ENCODE measurements at places on chromosomes 16 and 17.

DNA sequence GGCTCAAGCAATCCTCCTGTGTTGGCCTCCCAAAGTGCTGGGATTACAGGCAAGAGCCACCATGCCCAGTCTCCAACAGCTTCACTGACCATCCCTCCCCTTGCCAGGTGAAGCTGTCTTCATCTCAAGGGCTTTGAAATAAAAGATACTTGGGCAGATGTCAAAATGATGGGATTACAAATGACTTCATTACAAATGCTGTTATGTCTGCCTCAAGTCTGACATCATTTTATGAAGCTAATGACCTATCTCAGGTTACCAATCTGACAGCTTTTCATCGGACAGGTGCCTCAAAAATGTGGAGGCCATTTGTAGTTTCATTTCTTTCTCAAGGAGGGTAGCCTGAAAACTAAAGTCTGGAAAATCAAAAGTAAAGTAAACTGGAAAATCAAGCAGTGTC lies 323.7 kb upstream of the TBX2 start:
- no peak for DNase-seq

DNA sequence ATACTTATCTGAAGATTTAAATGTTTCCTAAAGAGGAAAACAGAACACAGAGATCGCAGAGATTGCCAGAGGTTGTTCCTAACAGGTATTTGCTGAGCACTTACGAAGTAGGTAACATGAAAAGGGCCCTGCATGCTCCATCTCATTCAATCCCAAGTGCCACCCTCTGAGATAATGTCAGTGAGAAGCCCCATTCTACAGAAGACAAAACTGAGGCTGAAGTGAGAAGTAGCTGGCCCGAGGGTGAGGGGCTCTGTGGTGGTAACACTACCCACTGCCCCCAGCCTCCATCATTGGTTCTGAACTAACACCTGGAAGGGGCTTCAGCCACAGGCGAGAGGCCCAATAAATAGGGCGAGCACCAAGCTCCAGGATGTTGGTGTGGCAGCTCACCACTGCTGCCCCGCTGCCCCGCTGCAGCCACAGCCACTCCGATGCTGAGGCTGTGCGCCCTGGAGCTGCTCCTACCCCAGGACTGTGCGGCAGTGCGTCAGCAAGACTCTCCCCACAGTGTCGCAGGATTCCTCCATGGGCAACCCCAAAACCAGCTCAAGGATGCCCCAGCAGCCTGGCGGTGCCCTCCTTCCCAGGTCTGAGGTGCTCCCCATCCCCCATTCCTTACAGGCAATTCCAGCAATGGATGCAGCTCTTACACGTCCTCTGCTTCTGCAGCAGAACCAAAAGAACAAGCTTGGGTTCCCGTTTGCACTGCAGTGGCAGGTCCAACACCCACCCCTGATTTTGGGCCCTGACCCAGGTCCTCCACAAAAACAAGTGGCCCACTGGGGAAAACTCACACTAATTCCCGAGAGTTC lies 10.3 kb downstream of the FLCN start:
- no peak for DNase-seq

- no peak for DNase-seq
These were observed 532 bp downstream of the KDM6B start for GRCh38 chr17:7834542-7834956.

GRCh38 chr16:27264151-27264550 lies 4.4 kb downstream of the NSMCE1 start:
- no peak for DNase-seq

DNA sequence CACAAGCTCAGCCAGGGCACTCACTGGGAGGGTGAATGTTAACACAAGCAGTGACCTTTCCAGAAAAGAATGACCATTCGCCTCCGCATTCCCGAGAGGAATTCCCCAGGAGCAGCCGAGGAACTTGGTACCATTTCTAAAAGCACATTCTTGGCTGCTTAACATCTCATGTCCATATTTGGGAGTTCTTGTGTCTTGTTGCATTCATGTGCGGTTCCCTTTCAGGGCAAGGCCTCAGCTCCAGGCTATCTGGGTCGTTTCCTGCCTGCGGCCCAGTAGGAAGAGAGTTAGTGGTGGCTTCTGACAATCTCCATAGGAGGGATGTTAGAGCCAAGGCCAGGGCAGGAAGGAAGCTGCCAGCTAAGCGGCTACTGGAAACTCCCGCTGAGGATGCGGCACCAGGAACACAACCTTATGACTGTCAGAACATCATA lies 27.8 kb upstream of the MEAK7 start:
- peak; percentile 72 for DNase-seq

GRCh38 chr17:30302241-30302640 lies 10.5 kb upstream of the BLMH start:
- DNase-seq: no peak

GRCh38 chr17:81519284-81520020 lies 6.9 kb upstream of the ACTG1 start:
- peak; percentile 33 for DNase-seq

DNA sequence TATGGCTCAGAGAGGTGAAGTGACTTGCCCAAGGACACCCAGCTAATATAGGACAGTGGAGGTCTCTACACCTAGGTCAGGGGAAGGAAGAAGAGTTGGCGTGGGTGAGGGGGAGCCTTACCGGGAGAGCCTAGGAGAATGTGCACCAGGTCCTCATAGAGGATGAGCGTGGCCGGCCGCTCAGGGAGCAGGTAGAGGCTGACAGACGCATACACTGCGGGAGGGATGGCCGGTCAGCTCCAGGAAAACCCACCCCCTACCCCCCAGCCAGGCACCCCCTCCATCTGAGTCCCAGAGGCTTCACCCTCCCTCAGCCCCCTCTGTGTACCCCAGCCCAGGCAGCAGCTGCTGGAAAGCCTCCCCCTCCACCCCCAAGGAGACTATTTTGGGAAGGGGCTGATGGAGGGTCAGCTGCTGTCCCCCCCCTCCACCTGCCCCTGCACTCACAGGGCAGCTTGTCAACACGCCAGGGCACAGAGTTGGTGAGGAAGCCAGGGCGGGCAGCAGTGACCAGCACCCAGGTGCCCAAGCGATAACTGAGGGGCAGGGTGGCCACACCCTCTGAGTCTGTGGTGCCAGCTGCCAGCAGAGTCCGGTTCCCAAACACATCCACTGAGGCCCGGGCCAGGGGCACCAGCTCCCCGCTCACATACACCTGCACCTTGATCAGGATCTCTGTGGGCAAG lies 4.1 kb downstream of the FAM171A2 start:
- no peak for DNase-seq

GRCh38 chr16:30052671-30053372 lies 12.7 kb upstream of the ALDOA start:
- peak; percentile 96 for DNase-seq

DNA sequence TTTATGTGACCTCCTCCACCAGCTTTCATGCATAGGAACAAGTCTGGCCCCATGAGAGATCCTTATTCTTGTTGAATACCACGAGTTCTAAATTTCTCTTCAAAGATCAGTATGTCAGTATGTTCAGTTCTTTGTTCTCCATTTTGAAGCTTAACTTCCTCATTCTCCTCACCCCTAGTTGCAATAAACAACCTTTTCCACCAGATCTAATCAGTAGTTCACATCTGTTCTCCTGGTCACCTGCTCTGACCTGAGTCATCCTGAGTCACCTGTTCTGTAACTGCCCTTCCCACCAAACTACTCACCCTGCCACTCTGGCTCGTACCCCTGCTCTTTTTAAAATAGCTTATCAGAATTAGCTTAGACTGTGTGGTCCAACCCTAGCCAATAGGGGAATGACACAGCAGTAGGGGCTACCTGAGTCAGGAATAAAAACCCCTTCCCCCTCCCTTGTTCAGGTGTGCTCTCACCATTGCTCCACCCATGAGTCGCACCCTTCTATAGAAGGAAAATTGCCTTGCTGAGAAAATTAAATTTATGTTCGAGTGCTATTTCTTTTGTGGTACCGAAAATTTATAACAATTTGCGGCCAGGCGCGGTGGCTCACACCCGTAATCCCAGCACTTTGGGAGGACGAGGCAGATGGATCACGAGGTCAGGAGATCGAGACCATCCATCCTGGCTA lies 94.6 kb downstream of the EMP2 start:
- DNase-seq: peak; percentile 60

- no peak for DNase-seq
These were observed 1.6 kb upstream of the TBKBP1 start for GRCh38 chr17:47692137-47692894.

GRCh38 chr17:7147772-7148171 lies 31.4 kb downstream of the ASGR1 start:
- DNase-seq: peak; percentile 26

DNA sequence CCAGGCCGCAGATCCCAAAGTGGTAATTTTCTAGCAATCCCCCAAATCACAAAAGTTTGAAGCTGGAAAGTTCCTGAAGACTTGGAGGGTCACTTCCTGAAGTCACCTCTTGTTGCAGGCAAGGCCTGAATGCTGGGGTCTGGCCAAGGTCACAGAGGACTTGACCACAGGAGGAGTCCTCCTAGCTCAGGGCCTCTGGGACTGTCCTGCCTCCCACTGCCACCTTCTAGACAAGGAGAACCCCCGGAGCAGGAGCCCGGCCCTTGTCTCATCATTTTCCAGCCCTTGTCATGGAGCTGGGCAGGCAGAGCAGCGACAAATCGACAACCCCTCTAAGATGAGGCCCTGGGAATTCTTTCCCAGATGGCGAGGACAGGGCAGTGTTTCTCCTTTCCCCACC lies 330 bp downstream of the CDH16 start:
- DNase-seq: no peak

DNA sequence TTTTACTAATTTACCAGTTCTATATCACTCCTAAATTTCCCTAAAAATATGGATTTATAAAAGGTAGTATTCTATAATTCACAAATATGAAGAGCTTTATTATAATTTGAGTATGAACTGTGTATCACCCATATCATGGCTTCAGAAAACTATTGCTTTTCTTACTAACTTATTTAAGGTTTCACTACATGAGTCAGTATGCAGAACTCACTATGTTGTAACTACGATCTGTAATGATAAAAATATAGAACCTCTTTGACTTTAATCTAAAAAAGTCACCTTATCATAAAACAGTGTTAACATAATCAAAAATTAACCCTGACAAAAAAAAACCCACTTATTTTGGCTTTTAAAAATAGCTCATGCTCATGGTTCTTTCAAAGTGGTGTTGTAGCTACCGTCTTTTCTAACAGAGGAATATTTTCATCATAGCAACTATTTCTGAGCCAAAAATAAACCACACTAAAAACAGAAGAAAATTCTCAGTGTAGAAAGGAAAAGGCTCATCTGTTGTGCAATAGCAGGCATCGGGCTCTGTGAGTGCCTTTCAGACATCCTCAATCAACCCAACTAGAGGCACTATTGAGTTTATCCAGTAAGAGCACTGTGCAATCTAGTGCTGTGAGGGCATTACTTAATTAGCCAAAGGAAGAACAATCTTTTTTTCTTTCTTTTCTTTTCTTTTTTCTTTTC lies 42.1 kb downstream of the ITGAM start:
- DNase-seq: peak; percentile 88

- DNase-seq: no peak
These were observed 482.5 kb upstream of the CDH5 start for GRCh38 chr16:65884018-65884417.

DNA sequence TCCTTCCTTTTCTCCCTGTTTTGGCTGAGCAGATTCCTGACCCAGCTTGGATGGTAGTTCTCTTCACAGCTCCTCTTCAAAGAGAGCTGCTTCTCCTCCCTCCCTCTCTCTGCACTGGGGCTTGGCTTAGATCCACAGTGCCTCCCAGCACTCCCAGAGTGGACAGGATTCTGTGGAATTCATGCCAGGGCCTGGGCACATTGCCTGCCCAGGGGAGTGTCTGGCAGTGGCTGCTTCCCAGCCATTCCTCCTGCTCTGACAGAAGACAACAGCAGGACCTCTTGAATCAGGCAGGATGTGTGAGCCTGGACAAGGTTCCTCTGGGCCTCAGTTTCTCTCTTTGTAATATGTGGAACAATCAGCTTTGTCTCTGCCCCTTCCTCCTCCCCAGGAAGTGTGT lies 4.5 kb upstream of the MMP28 start:
- no peak for DNase-seq

- no peak for DNase-seq
These were observed 228.6 kb upstream of the CDH5 start for GRCh38 chr16:66137853-66138252.

- DNase-seq: peak; percentile 60
These were observed 7.1 kb upstream of the CHD3 start for GRCh38 chr17:7881276-7882054.

GRCh38 chr16:50207652-50208051 lies 54.5 kb downstream of the TENT4B start:
- no peak for DNase-seq

DNA sequence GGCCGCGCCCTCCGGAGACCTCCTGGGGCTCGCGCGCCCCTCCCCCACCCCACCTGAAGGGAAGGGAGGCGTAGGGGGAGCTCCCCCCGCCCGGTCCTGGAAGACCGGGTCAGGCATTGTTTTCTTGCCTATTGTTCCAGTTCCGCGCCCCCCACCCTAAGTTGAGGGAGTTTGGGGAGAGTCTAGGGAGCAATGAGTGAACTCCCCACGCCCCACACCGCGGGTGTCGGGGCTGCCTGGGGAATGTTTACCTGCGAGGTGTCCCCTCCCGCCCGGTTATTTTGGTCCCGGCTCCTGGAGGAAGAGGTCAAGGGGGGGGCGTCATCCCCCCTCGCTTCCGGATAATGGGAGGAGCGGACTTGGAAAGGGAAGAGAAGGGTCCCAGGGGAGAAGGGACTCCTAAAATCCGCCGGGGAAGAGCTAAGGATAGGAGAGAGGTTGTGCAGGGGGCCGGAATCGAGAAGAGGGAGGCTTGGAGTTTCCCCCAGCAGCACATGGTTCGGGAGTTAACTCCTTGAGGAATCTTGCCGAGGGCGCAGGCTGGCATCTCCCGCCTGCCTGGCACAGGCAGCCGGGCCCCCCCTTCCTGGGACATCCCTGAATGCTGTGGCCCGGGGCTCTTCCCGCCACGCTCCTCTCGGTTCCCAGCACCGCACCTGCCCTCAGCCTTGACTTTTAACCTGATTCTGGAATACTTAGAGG lies 881 bp downstream of the MLLT6 start:
- DNase-seq: no peak

GRCh38 chr17:68868708-68869107 lies 86.5 kb downstream of the ABCA8 start:
- no peak for DNase-seq

GRCh38 chr17:47694581-47695428 lies 844 bp downstream of the TBKBP1 start:
- DNase-seq: peak; percentile 66

DNA sequence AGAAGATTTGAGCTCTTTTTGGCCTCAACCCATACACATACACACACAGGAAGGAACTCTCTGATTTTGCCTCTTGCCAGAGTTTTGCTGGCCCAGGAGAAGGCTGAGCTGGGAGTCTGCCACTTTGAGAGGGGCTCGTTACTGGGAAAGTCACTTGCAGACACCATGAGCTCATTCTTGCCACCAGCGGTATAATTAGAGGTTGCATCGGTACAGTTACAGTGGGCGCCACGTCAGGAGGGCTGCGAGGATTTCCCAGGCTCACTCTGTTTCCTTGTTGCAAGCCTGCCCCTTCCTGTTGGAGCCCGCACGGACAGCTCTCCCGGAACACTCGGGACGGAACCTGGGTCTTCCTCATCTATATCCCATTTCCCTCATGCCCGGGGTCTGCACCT lies 3.1 kb upstream of the SDK2 start:
- no peak for DNase-seq

Data from hematopoietic multipotent progenitor cell treated with erythropoietin and hydrocortisone succinate and interleukin-3 and kit ligand, for 4 days (in vitro differentiated cells).